Left renal cortex interstitium (tissue), 4 donors: ENCODE measurements at places on chromosomes 4 and X.

- DNase-seq, result no peak
Observed at GRCh38 chrX:19174401-19175025, 52.2 kb upstream of the ADGRG2 start.

DNA sequence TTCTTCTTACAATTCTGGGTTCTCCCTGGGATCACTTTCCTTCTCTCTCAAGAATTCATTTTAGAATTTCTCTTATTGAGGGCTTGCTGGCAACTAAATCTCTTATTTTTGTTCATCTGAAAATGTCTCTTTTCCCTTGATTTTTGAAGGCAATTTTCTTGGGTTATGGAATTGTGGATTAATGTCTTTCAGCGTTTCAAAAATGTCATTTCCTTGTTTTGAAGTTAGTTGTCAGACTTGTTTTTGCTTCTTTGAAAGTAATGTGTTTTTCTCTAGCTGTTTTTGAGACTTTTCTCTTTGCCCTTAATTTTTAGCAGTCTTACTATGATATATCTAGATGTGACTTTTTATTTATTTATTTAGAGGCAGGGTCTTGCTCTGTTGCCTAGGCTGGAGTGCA lies 205.7 kb downstream of the CHIC2 start:
- DNase-seq, result no peak

DNA sequence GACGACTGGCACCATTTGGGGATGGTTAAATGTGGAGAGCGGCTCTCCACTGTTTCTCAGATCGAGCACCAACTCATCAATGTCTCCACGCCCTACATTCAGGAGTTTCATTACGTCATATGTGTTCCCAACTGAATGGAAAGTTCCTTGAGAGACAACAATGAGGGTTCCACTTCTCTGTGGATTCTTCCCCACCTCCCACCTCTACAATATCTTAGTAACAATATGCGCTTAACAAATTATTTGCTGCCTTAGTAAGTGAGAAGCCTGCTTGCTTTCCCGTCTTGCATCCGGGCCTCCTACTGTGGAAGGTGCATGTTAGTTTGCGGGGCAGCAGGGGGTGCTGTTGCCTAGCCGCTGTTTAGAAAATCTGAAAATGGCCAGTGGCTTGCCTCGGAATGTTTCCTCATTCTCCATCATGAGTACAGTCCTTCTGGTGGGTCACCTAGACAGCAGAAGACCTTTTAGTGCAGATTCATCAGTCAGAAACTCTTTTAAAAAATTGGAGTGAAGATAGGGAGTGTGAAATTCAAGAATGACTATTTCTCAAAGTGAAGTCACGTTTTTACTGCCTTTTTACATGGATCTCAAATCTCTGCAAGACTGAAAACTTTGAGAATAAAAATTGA lies 55.7 kb downstream of the PHOX2B start:
- peak; percentile 18 for DNase-seq

DNA sequence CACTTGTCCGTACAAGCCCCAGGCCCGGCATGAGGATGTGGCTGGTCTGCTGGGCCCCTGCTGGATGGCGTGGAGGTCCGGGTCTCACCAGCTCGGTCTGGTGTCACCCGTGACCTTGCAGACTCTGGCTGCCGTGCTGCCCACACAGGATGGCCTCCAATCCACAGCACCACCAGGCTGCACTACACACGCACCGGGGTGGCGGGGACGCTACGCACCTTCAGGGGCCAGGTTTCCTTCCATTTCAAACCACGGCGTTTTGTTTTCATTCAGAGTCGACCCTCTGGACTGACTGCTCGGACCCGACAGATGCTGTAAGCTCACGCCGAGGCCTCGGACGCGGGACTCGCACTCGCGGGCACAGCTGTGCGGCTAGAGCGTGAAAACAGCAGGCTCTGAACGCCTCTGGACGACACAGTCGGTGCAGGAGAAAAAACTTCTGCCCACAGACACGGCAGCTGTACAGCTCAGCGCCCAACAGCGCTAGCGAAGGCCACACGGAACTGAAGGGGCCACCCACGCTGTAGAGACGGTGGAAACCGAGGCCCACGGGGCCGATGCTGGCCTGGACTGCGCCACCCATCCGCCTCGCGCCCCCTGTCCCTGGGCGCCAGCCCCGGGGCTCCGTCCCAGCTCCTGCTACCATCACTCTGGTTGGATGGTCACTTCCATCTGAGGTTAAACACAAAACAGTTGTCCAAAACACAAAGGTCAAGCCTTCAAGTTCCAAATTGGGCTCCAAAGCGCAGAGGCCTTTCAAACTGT lies 40.0 kb downstream of the FAM53A start:
- DNase-seq, result no peak

- DNase-seq, result no peak
Observed at GRCh38 chr4:151114338-151114737, 14.9 kb downstream of the RPS3A start.

DNA sequence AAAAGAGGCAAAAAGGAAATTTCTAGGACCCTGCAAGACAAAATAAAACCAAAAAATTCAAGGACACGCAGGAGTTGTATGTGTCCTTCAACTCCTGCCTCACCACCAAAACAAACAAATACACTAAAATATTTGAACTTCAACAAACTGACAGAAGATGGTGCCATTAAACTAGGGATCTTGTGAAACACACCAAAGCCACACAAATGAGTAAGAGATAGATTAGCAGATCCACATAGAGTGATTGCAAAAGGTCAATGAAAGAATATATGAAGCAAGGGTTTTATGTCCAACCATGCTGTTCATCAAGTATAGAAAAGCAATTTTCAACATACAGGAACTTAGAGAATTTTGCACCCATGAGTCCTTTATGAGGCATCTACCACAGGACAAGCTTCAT lies 40.1 kb upstream of the SCML1 start:
- DNase-seq, result no peak

GRCh38 chr4:71231129-71232055 lies 107.4 kb upstream of the SLC4A4 start:
- DNase-seq, result no peak

DNA sequence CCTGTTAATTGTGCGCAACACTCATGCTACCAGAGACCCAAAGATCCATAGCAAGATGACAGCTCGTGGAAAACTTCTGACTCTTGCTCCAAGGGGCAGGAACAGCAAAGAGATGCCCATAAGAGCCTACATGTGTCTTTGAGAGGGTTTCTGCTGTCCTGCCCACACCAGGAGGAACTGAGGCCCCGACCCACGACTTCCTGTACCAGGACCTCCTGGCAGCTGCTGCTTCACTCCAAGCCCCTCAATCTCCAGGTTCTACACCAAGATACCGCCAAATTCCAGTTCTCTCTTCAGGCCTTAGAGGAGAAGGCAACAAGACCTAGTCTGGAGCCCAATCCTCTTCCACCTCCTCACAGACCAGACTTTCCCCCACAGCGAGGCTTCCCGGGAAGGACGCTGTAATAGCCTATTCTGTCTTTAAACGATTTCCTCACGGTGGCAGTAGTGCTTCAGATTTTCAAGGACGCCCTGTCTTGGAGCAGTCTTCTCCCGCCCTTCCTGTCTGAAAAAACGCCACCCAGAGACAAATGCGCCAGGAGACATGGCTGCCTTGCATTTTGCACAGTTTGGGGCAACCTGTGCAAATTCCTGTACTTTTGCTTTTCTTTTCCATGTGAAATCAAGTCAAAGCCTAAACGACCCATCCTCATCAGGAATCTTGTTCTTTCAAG lies 230.2 kb upstream of the STK26 start:
- DNase-seq, result no peak

- DNase-seq, result no peak
Observed at GRCh38 chr4:31125496-31125895, 405.3 kb downstream of the PCDH7 start.

- DNase-seq, result no peak
Observed at GRCh38 chr4:166341992-166342391, 469.0 kb downstream of the TLL1 start.

DNA sequence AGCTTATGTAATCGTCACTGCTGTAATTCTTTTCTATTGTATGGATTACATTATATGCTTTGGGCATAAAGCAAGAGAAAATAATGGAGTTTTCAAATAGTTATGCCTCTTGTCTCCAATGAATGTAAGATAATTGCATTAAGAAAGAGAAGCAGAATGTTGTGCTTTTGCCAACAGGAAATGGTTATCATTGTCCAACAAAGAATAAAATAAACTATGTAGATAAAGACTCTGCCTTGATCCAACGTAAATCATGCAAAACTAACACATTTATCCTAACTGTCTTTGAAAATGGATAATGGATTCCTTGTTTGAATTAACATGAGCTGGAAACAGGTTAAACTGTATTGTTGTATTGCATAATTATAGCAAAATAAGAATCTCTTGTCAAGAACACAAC lies 1709.0 kb downstream of the PCDH7 start:
- no peak for DNase-seq

GRCh38 chrX:72465889-72466288 lies 106.8 kb downstream of the HDAC8 start:
- no peak for DNase-seq

GRCh38 chr4:61128682-61129081 lies 71.4 kb upstream of the ADGRL3 start:
- DNase-seq, result no peak

DNA sequence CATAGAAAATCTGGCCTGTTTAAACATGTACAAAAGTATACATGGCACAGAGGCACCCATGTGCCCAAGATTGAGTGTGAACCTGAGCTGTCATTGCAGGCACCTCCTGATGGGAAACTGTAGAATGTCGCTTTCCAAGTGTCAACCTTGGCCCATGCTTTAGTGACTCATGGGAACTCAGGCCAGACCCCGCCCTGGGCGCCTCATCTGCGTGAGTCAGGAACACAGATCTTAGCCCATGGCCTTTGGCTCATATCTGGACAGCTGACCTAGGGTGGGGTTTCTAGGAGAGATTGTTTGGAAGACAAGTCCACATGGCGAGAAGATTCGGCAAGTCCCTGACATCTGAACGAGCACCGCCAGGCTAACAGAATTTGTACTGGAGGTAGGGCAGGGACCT lies 50.0 kb downstream of the CYTL1 start:
- no peak for DNase-seq

- DNase-seq, result no peak
Observed at GRCh38 chr4:43244688-43245382, 352.3 kb downstream of the GRXCR1 start.

DNA sequence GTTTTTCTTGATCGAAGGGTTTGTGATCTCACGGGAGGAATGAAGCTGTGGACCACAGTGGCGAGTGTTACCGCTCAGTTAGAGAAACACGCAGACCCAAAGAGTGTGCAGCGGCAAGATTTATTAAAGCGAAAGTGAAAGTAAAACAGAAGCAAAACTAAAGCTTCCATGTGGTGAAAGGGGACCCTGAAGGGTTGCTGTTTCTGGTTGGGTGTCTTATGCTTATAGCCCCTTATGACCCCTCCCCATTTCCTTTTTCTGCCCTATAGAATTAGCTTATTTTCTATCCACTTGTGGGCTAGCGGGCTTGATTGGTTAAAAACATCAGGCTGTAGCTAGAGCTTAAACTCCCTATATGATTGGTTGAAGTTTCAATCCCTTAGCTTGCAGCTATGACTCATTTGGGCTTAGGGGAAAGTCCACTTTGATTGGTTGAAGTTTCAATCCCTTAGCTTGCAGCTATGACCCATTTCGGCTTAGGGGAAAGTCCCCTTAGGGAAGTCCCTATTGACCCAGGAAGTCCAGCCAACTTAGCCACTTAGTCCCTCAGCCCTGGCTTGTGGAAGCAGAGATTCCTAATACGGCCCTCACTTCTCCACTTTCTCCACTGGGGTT lies 171.2 kb upstream of the NWD2 start:
- DNase-seq, result no peak

- DNase-seq, result no peak
Observed at GRCh38 chrX:128929271-128930057, 593.8 kb downstream of the SMARCA1 start.

DNA sequence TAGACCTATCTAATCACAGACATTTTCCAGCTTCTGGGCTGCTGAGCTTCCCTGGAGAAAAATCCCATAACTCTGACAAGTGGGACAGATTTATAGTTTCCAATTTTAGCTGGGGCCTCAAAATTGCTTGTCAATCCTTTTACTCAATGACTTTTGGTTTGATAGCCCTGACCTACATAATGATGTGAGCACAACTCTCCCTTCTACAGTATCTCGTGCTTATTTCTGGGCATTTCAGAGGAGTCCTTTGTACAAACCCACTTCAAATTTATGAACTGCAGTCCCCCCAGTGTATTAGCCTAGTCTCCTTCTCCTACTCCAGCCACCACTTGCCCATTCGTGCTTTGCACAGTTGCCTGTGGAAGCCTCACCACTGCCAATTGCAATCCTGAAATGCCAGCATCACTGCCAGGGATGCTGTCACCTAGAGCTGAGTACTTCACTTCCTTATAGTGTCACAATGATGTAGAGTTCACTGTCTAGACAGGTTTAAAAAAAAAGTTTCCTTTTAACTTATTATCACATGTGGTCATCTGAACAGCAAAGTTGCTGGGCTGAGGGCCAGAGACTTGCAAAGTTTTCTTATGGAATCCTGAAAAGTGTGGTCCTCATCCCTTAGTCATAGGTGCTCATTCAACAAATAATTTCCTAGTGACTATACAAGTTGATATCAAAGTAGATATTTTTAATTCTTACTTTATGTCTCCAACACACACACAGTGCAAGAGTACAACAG lies 21.2 kb downstream of the TRAM1L1 start:
- no peak for DNase-seq

DNA sequence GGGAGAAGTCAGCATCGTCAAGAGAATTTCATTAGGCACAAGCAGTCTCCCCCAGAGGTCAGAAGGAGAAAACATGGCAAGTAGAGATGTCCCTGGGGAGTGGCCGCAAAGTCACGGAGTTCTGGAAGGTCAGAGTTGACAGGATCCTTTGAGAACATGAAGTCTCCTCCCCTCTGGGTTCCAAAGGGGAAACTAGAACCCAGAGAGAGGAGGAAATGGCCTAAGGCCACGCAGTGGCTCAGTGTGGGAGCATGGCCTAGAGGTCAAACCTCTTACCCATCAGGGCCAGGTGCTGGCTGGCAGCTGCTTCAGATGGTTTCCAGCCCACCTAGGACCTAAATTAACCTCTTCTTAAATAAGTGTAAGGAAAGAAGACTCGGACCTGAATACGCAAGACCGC lies 884 bp downstream of the IDH3G start:
- DNase-seq, result no peak

- DNase-seq, result no peak
Observed at GRCh38 chr4:8316251-8316771, 46.8 kb downstream of the HTRA3 start.

GRCh38 chrX:152943826-152944225 lies 46.0 kb downstream of the ZNF185 start:
- no peak for DNase-seq

GRCh38 chrX:17411205-17411604 lies 36.2 kb downstream of the NHS start:
- no peak for DNase-seq

DNA sequence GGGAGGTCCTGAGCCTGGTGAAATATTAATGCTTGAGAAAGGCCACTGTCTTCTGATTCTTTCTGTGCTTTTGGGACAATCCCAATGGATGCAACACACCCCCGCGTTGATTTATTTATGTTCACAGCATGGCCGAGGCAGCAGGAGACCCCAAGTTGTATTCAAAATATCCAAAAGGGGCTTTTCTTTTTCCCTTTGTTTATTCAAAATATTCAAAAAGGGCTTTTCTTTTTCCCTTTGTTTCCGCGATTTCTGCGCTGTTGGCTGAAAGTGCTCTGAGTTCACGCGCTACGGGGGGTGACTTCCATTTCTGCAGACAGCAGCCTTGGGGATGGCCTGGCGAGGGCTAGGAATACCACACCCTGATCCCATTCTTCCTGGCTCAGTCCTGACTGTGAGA lies 59.5 kb upstream of the PPP2R3B start:
- DNase-seq, result no peak
